ENCODE measurements at places on chromosomes 3 and 15.

DNA sequence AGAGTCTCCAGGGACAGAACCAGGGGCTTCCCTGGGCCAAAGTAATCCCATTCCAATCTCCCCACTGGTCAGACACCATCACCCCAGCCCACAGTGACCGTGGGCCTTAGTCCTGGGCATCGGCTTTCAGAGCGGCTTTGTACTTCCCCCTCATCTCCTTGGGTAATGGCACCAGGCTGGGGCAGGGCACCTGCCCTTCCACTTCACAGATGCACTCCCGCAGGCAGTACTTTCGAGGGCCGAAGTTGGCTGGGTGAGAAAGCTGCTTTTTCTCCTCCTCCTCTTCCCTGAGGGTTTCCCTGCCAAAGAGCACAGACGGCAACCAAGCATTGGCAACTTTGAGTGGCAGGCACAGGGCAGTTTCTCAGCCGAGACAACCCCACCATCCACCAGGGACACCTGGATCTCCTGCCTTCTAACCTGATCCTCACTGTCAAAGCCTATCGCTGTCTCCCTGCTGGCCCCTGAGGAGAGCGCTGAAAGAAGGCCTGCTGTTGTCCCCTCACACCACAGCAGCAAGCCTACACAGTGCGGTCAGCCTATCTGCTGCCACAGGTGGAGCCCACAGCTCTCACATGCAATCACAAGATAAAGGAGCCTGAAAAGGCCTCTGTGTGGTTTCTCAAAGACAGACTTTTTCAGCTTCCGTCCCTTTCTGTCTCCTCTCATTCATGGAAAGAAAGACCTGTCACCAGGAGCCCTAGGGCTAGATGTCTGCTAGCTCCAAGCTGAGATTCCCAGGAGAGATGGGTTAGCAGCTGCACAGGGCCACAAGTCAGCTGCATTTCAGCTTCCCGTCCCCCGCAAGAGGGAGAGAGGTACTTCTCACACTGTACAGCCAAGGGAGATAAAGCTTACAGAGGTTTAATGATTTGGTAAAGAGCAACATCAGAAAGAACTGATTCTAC, 12.5 kb downstream of the MRPS25 start:
- DNase-seq, result no peak

- no peak for DNase-seq
Measured at GRCh38 chr15:78391781-78392180, 46.2 kb upstream of the IREB2 start.

DNA sequence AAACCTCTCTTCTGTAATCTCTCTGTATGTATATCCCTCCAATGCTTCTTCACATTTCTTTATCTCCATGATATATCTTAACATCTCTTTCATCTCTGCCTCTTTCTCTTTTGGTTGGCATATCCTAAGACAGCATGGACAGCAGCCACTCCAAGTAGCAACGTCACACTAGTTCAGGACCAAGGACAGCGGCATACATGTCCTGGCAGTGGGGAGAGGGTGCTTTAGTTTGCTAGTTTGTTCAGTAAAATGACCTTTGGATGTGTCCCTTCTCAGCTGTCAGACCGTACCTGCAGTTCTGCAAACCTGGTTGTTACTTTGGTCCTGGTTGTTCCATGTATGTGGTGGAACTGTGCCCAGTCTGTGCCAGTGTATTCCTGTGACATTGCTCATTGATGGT, 225.6 kb upstream of the ROPN1 start:
- no peak for DNase-seq

DNA sequence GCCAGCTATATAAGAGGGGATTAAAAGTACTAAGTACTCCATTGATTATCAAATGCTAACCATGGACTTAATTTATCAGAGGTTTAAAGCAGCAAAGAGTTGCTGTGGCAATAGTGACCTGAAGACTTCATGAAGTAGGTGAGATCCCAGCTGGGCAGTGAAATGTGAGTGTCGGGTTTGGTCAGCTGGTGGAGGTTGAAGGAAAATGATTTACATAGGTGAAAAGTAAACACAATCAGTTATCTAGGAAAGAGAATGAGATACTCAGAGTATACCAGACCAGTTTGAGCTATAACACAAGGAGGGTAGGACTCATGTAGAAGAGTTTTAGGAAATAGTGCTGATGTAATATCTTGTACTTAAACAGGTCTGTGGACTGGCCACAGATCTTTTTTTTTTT, 16.5 kb upstream of the FBXO22 start:
- no peak for DNase-seq

DNA sequence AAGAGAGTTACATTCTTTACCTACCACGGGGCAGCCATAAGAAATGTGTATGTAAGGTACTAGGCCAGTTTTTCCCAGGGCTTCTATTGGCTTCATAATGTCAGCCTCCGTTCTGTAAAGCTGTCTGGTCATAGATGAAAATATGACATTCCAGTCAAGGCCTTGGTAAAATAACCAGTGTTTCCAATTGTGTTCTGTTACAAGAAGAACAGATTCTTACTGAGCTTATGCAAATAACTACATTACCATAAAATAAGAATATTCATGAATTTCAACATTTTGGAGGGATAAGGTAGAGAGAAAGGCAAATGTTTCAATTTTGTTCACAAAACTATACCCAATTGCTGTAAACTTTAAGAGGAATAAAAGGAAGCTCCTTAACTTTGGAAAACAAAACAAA, 315.5 kb downstream of the THSD4 start:
- no peak for DNase-seq

DNA sequence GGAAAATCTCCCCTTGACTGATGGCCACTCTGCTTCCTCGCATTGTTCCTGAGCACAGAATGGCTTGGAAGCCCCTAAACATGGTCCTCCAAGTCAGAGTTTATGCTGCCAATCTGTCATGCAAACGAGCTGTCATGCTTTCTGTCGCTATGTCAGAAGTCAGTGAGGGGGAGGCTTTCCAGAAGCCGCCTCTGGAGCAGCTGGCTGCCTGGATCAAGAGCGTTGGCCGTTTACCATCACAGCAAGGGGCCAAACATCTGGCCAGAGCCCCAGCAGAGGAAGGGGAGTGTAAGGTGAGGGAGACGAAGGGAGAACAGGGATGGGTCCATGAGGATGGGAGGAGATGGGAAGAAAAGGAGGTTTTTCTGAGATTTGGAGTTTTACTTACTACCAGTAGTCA, 372.6 kb upstream of the NR2F2 start:
- DNase-seq, result no peak

GRCh38 chr15:49904296-49904695, 214.7 kb downstream of the ATP8B4 start:
- no peak for DNase-seq

GRCh38 chr15:26525096-26525495, 247.8 kb downstream of the GABRB3 start:
- DNase-seq, result no peak

- no peak for DNase-seq
Measured at GRCh38 chr3:66425576-66426114, 75.2 kb downstream of the LRIG1 start.
